ENCODE measurements at places on chromosomes 4 and X.

DNA sequence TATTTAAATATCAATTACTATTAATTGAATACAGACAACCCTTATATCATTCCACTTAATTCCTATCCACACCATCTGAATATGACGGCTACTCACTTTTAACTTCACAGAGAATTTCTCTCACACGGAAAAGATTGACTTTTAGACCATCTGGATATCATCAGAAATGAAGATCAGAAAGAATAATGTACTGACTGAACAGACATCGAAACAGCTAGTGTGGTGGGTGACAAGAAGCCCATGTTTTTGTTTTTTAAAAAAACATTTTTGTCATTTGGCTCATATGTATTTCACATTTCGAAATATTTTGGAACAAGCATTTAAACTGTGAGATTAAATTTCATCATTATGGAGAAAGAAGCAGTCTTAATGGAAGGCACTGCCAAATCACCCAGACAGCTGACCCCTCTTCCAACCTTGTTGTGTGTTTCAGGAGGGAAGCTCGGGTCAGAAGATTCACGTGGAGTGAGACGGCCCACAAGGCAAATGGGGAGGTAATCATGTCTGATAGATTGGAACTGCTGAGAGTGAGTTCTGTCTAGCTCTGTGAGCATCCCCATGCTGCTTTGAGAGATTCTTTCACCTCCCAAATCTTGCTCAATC is 204.2 kb upstream of the RASGEF1B start:
- no peak for DNase-seq

- no peak for DNase-seq
Observed at GRCh38 chr4:40305328-40306170, 29.6 kb upstream of the CHRNA9 start.

GRCh38 chrX:130267956-130268448 is 697 bp downstream of the ZNF280C start:
- no peak for DNase-seq

DNA sequence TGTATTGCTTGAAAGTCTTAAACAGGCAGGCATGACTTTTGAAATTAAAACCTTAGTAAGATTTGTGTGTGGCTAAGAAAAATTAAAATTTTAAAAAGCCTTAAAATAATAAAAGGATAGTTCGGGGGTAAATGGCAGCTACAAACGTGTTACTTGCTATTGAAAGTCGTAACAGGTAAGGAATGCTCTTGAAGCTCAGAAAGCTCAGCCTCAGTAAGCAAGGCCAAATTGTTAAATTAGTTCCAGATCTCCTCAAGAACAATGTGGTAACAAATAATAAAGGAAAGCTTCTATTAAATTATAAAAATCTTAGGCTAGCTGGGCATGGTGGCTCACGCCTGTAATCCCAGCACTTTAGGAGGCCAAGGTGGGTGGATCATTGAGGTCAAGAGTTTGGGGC is 25.5 kb downstream of the PRMT9 start:
- DNase-seq = no peak

GRCh38 chrX:38086451-38087215 is 80.3 kb downstream of the SYTL5 start:
- no peak for DNase-seq

- DNase-seq = no peak
Observed at GRCh38 chr4:13511101-13511500, 27.0 kb upstream of the RAB28 start.

- DNase-seq = no peak
Observed at GRCh38 chrX:103092942-103093341, at the start of gene NXF3. NXF3 (minus strand) TSS chrX:103093143; CDS start chrX:103093023, 120 bp downstream.

GRCh38 chr4:3201718-3202702 is 46.9 kb upstream of the MSANTD1 start:
- DNase-seq = no peak

DNA sequence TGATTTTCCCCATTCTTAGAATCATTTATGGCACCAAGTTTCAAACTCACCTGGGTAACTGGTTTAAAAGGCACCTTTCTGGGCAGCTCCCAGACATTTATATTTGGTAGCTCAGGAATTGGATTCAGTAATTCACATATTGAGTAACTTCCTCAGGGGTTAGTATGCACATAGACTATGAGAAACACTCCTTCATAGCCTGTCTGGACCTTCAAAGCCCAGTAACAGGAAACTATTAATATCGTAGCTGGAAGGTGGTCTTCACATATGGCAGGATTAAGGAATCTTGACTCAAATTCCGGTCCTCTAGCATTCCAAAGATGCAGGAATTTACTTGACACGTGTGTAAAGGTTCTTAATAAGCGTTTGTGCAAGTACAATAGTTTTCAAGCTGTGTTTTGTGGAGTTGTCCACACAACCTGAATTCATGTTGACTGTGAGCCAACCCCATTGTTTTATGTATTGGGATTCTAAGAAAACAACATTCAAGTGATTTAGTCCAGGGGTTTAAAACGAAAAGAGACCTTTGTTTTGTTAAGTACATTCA is 78.4 kb downstream of the PLS3 start:
- no peak for DNase-seq

- DNase-seq = no peak
Observed at GRCh38 chr4:81914623-81915022, 442.9 kb upstream of the RASGEF1B start.

- DNase-seq = no peak
Observed at GRCh38 chrX:100926453-100926852, 2.3 kb downstream of the XKRX start.

GRCh38 chrX:42366181-42366580 is 411.8 kb downstream of the PPP1R2C start:
- DNase-seq = no peak

- DNase-seq = peak; percentile 23
Observed at GRCh38 chrX:11566789-11567188, 98.9 kb downstream of the ARHGAP6 start.

DNA sequence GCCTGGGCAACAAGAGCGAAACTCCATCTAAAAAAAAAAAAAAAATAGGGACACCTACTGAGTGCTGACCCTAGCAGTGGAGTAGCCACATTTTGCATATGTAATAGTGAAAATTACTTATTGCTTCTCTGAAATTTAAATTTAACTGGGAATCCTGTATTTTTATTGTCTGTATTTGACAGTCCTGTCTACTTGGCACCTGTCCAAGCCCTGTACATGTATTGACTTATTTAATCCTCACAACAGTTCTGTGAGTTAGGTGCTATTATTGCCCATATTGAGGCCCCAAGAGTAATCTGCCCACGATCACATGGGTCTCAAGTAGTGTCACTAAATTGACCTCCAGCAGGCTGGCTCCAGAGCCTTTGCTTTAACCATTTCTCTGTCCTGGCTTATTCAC is 81.6 kb downstream of the WDR19 start:
- no peak for DNase-seq

DNA sequence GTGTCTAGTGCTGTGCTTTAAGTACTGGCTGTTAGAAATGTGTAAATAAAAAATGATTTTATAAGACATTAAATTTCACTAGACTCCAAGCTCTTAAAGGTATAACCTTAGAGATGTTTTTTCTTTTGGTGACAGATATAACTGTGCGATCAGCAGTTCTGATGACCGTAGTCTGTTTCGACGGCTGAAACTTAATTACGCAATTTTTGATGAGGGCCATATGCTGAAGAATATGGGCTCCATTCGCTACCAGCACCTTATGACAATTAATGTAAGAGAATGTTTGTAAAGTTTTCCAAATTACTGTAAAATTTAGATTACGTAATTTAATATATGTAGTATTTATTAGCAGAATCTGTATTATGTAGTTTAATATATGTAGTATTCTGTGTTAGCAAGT is 66.4 kb downstream of the HPGDS start:
- DNase-seq = no peak

DNA sequence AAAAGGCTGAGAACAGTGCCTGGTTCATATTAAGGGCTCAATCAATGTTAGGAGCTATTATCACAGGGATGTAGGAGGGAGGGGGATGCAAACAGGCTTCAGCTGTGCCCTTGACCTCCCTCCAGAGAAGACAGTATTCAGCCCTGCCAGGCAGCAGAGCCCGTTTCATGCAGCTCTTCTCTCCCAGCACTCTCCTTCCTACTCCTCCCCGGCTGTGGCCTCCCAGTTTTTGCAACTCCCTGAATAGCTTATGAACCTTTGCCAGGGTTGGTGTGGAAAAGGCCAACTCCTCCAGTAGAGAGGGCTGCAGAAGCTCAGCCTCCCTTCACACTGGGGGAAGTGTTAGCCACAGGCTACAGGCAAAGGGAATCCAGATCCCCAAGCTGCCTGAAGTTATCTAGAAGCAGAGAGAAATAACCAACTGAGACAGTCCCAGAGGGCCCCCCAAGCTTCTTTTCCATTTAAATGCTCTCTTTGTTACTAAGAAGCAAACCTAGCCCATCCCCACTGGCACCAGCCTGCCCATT is 31.7 kb upstream of the APLN start:
- DNase-seq = no peak

- DNase-seq = no peak
Observed at GRCh38 chr4:147059064-147059731, 113.5 kb upstream of the TTC29 start.

DNA sequence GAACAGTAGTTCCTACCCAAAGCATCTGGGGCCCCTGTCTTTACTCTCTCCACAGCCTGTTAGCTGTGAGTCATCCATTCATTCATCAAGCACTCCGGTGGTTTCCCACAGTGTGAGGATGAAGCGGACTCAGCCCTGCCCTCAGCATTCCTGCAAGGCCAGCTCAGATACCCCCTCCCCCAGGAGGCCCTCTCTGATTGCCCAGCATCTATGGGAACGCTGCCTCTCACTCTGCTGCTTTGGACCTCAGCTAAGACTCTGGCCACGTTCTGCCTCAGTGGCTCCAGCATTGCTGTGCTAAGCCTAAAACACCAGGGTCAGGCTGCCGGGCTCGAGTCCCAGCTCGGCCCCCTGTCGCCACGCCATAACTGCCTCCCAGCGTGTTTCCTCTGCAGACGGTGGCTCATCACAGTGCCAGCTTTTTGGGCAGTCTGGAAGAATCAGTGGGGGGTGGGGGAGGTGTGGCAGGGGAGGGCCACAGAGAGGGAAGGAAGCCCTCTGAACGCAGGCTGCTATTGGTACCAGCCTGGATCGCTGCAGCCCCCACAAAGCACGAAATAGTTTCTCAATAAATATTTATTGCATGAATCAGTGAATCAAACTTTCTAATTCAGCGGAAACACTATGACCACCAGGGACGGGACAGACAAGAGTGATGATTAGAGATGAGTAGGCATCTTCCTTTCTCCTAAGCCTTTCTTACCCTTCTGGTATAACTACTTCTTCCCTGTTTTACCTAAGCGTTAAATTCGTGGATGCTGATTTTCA is 74.4 kb downstream of the SORCS2 start:
- peak; percentile 70 for DNase-seq

DNA sequence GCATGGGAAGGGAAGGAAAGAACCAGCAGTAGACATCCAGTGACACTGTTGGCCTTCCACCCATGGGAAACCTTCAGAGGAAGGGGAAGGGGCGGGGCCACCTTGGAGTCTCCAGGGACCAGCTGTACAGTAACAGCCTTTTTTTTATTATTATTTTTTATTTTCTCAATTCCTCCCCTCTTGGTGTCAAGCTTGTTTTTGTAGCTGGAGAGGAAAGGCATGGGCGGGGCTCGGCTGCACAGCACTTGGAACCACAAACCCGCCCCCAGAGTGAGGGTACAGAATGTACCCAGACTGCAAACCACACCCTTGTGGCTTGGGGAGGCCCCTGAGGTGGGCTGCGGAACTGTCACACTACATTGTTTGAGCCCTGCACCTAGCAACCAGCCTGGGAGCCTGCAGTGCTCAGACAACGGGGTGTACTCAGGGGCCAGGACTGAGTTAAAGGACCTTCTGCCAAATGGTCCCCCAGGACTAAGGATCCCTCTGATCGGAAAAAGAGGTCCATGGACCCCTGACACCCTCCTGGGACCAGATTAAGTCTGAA is 45.7 kb downstream of the PRPS1 start:
- DNase-seq = no peak

DNA sequence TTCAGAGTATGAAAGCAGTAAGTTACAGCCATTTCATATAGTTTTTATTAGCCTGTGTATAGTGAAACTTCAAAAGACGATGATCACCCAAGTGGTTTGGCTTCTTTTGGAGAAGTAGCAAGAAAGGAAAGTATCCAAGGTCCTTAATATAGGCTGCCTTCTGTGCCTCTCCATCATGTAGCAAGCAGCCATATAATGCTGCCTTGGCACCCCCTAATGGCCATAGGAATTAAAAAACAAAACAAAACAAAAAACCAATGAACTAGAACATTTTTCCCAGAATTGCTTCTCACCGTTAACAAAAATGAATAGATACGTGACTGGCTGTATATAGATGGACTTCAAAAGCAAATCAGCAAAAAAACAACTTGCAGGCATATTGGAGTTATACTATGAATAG is 18.9 kb downstream of the LAMP2 start:
- DNase-seq = no peak

GRCh38 chrX:20594985-20595384 is 328.3 kb upstream of the RPS6KA3 start:
- DNase-seq = peak; percentile 13

DNA sequence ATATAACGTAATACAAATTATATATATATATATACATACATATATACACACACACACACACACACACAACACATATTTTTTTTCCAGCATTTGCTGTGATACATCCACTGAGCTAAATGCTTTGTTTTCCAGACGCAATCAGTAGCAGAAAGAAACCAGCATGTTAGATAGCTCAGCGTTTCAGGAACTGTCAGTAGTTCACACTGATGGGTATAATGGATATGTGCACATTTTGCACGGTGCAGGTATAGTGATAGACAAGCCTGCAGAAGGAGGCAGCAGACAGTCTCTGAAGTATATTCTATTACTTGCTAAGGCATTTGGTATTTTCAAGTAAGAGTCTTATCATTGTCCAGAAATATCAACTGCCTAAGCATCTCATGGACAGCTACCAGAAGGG is 741.6 kb upstream of the HS3ST1 start:
- no peak for DNase-seq

GRCh38 chrX:110259117-110259516 is 58.8 kb downstream of the AMMECR1 start:
- DNase-seq = no peak

DNA sequence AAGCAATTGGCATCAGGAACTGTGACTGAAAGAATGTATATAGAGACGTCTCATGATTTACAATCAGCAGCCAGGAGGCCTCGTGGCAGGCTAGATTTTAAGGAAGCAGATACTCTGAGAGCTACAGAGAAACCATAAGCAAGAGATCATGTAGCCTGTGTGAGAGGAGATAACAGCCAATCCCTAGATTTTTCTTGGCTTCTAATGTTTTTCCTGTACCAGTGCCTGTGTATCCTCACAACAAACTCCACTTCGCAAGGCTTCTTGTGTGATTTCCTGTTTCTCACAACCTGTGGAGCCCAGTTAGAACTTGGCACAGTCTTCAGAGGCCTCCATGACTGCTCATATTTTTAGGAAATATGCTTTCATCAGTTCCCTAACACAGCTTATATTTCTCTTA is 147.9 kb downstream of the PTCHD1 start:
- no peak for DNase-seq

- no peak for DNase-seq
Observed at GRCh38 chrX:53511322-53511721, 77.2 kb upstream of the HSD17B10 start.

GRCh38 chr4:14111730-14112181 is 484.2 kb upstream of the BOD1L1 start:
- peak; percentile 92 for DNase-seq

GRCh38 chrX:116694046-116694445 is 231.3 kb upstream of the CT83 start:
- no peak for DNase-seq

- no peak for DNase-seq
Observed at GRCh38 chr4:22091352-22091717, 142.8 kb upstream of the KCNIP4 start.
